ENCODE measurements at places on chromosomes 1 and 21.
A peak's percentile ranks its signal among the peaks of the same experiment; 100 is the strongest.

GRCh38 chr21:42002421-42002958, 7.7 kb downstream of the ZBTB21 start:
- DNase-seq = no peak

- no peak for DNase-seq
These were observed 284.5 kb upstream of the PLXNA2 start for GRCh38 chr1:208528578-208529240.

- DNase-seq = no peak
These were observed 159.3 kb upstream of the LMO4 start for GRCh38 chr1:87169263-87169910.

DNA sequence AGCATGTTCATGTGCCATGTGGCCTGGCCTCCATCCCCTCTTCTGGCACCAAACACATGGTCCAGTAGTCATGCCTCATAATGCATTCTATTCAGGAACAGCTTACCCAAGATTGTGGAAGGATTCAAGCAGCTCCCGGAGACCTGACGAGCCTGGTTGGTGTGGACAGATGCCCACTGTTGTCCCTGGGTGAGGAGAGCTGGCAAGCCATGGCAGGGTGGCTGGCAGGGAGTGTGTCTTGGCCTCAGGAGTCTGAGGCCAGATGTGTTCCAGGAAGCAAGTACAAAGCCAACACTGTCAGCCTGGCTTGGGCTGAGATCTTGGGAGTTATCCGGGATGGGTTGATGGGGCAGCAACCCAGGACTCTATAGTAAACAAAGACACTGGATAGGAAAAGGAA, 7.3 kb upstream of the FABP3 start:
- DNase-seq = no peak

DNA sequence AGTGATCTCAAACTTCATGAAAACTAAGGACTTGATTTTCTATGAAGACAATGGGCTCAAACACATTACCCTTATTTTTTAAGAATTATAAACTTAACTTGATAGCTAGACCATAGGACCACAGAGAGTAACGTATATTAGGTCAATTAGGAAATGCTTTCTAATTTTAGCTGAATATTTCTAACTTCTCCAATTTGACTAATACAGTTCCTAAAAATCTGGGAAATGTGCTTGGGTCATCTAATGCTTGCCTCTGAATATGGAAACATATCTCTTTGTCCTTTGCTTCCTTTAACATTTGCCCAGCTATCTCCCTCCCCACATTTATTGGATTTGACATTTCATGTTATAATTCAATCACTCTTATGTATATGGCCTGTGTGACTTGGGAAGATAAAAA, 141.4 kb downstream of the LHX8 start:
- no peak for DNase-seq

- peak; percentile 12 for DNase-seq
These were observed 302.9 kb upstream of the SPAG17 start for GRCh38 chr1:118487932-118488331.

DNA sequence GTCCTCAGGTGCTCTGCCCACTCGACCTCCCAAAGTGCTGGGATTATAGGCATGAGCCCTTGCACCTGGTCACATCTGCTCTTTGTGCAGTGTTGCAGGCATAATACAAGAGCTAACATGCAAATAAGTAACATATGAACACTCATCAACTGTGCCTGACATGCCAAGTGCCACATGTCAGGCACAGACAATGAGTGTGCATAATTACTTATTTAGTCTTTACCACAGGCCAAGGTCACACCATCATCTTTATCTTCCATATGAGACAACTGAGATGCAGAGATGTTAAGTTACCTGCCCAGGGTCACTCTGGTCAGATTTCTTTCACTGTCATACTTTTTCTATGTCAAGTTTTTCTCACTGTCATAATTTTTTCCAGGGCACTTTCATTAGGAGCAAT, 126.1 kb downstream of the PPIAL4G start:
- DNase-seq = no peak

DNA sequence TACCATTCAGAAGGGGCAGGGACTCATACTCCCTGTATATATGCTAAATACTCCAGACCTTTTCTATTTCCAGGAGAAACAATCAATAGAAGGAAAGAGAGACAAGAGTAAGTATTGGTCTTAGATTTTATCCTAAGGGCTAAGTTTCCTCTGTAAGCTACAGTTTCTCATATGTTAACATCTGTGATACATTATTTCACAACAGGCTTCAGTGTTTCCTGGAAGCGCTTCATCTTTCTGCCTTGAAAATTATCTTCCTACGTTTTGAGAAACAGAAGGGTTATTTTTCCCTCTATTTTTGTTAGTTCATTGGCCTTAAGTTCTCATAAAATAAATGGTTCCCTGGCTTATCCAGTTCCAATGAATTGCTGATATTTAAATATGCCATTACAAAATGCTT, 15.6 kb downstream of the FMO1 start:
- peak; percentile 63 for DNase-seq

DNA sequence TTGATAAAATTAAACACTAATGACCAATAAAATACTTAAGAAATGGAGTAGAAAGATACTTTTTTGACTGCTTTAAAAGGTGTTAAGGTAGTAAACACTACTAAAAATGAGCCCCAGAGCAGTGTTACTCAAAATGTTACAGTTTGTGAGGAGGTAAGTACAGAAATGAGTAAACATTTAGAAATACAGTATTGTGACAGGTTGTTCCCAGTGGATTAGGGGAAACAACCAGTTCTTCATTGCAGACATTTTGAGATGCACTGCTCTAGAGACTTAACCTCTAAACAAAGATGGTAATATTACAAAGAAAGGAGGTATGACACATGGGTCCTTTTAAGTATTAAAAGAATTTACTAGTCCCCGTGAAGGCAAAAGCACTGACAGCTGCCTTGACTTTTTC, 12.7 kb downstream of the DHX9 start:
- no peak for DNase-seq

- no peak for DNase-seq
These were observed 119.0 kb downstream of the TNFSF18 start for GRCh38 chr1:172931761-172932160.

DNA sequence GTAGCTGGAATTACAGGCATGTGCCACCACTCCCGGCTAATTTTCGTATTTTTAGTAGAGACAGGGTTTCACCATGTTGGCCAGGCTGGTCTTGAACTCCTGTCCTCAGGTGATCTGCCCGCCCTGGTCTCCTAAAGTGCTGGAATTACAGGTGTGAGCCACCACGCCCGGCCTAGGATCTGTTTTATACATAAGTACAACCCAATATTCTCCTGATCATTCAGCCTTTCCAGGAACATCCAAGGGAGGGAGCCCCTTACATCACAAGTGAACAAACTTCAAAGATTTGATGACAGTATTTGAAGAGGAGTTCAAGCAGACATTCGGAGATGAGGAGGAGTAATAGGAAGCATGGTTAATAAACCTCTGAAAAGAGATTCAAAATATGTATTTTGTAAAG, 54.9 kb upstream of the RAB3GAP2 start:
- DNase-seq = no peak
